ENCODE measurements at places on chromosomes 4 and X. TPM values are rescaled to one million over a fixed set of nuclear protein-coding genes. Genes with fewer than 3 reads are reported as not detected.

Gene TSPAN7
- total RNA-seq = 47.1 TPM

- DNase-seq = no peak
Measured at GRCh38 chr4:84870398-84871163, 95.9 kb downstream of the WDFY3 start.

DNA sequence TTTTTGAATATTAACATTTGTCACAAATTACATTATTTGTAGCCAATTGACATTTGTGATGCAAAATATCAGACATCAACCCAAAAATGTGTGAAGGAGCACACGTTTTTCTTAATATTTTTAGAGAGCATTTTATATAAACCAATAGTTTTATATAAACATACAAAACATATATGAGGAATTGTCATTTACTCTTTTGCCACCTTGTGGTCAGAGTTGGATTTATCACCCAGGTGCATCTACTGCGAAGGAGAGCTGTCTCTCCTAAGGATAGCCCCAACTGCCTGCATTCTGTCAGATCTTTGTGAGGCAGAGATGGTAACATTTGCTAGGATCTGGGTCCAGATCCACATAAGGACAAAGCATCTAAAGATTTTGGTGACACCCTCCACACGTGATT is 2.5 kb upstream of the USP27X start:
- DNase-seq = no peak

- DNase-seq = no peak
Measured at GRCh38 chr4:157996061-157997028, 176.5 kb downstream of the GASK1B start.

- DNase-seq = no peak
Measured at GRCh38 chr4:54277691-54278090, 48.6 kb downstream of the PDGFRA start.

DNA sequence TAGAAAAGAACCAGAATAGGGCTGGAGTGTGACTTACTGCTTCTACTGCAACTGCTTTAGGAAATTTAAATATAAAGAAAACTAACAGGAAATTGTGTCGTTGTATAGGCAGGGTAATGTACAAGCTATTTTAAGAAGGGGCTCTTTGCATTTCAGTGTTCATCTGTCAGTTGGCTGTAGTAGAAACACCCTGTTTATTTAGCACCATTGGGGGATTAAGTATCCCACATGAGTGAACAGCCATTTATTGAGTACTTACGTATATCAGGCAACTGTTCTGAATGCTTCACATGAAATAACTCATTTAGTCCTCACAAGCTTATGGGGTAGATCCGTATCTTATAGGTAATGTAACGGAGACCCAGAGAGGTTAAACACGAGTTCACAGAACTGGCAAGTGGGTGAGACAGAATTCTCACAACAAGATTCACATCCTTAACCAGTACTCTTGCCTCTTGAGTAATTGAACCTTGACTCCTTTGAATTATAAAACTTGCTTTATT is 23.9 kb downstream of the STIM2 start:
- DNase-seq = no peak
